ENCODE measurements at places on chromosomes 7 and 10. TPM values are rescaled to one million over a fixed set of nuclear protein-coding genes. Genes with fewer than 3 reads are reported as not detected.

The CDCA7L gene
- total RNA-seq = 19.1 TPM

The NEBL gene
- total RNA-seq = 55.2 TPM

The PDE1C gene
- total RNA-seq = not detected

The FAM25G gene
- not detected for total RNA-seq

The EDRF1 gene
- total RNA-seq = 40.9 TPM

The HOXA7 gene
- 19.7 TPM for total RNA-seq

The PNLIP gene
- not detected for total RNA-seq

The C7orf57 gene
- not detected for total RNA-seq

The RHOBTB1 gene
- total RNA-seq = 19.9 TPM

The SGCE gene
- total RNA-seq = 56.2 TPM

The TUBAL3 gene
- total RNA-seq = 0.39 TPM

The OR13A1 gene
- not detected for total RNA-seq

The ZNF467 gene
- total RNA-seq = 1.7 TPM

The FAM237B gene
- not detected for total RNA-seq

The PLA2G12B gene
- total RNA-seq = 17.8 TPM

The CDK14 gene
- 22.5 TPM for total RNA-seq

The GHRHR gene
- not detected for total RNA-seq

The AS3MT gene
- 6.4 TPM for total RNA-seq

The RET gene
- total RNA-seq = not detected

The CCDC172 gene
- total RNA-seq = not detected

The DNAJC2 gene
- total RNA-seq = 71.6 TPM

The ADAM8 gene
- 16.8 TPM for total RNA-seq

The LRRN3 gene
- 0.68 TPM for total RNA-seq

The ARHGEF35 gene
- 15.7 TPM for total RNA-seq

The ACSM6 gene
- total RNA-seq = not detected

The RASA4B gene
- 3.2 TPM for total RNA-seq

The PNLIPRP1 gene
- not detected for total RNA-seq
